ENCODE measurements at places on chromosomes 11 and 22.

DNA sequence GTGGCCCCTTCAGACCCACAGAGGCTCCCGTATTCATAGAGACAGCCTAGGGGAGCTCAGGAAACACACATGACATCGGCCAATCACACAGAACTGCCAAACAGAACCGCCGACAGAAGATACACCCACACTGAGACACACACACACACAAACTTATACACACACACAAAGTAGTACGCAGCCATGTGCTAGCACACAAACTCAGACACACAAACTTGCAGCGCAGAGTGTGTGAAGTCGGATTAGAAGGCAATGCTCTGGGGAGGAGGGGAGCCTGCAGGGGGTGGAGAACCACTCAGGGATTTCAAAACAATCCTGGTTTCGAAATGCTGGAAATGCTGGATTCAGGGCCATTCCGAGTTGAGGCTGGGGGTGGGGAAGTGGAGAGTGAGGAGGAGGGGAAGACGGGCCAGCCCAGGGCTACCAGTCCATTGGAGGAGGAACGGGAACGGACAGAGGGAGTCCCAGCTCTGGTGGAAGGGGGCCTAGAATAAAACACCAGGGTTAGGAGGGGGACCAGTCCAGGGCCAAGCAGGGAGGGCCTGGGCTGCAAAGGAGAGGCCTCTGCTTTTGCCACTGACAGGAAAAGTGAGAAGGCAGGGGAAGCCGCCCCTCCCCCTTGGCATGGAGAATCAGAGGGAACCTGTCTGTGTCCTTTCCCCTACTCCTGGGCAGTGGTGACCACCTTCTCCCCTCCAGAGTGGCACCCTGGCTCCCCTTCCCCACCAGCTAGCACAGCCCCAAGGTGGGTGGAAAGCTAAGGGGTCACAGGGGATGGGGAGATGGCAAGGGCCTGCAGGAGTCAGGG is 4.4 kb downstream of the BCL9L start:
- peak overlapping the region; percentile 37 for H3K4me3 ChIP-seq
- H3K27ac ChIP-seq = peak overlapping the region; percentile 67
- DNase-seq = no peak
- H3K4me1 ChIP-seq = peaks cover 70% of the 10 kb centered on the region
- no peaks in the 10 kb centered on the region for H3K36me3 ChIP-seq
- no peaks in the 10 kb centered on the region for H3K27me3 ChIP-seq

- H3K27me3 ChIP-seq = no peaks in the 10 kb centered on the region
- H3K4me1 ChIP-seq = peaks cover 17% of the 10 kb centered on the region
- H3K4me3 ChIP-seq = no peak overlapping the region
- DNase-seq = no peak
- H3K27ac ChIP-seq = peak overlapping the region; percentile 95
- H3K36me3 ChIP-seq = peaks cover 24% of the 10 kb centered on the region
Measured at GRCh38 chr11:76962583-76963416, 71.4 kb upstream of the B3GNT6 start.

DNA sequence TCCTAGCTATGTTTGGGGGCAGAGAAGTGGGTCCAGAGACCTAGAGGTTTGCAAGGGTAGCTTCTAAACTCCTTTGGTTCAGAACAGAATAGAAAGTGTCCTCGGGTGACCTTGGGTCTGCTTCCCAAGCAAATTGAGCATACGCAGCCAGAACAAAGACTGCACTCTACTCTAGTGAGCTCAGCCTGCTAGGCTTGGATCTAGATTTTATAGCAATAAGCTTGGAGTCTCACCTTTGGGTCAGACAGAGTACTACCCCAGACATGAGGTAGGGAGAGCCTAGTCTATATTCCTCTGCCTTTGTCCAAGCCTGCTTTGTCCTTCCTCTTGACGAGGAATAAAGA is 52.6 kb upstream of the ELF5 start:
- peaks cover 13% of the 10 kb centered on the region for H3K27me3 ChIP-seq
- no peak overlapping the region for H3K4me3 ChIP-seq
- H3K4me1 ChIP-seq = peaks cover 6% of the 10 kb centered on the region
- H3K27ac ChIP-seq = no peak overlapping the region
- H3K36me3 ChIP-seq = no peaks in the 10 kb centered on the region
- DNase-seq = no peak

GRCh38 chr22:24443668-24444067 is 16.3 kb downstream of the ADORA2A start:
- DNase-seq = no peak
- no peaks in the 10 kb centered on the region for H3K4me1 ChIP-seq

DNA sequence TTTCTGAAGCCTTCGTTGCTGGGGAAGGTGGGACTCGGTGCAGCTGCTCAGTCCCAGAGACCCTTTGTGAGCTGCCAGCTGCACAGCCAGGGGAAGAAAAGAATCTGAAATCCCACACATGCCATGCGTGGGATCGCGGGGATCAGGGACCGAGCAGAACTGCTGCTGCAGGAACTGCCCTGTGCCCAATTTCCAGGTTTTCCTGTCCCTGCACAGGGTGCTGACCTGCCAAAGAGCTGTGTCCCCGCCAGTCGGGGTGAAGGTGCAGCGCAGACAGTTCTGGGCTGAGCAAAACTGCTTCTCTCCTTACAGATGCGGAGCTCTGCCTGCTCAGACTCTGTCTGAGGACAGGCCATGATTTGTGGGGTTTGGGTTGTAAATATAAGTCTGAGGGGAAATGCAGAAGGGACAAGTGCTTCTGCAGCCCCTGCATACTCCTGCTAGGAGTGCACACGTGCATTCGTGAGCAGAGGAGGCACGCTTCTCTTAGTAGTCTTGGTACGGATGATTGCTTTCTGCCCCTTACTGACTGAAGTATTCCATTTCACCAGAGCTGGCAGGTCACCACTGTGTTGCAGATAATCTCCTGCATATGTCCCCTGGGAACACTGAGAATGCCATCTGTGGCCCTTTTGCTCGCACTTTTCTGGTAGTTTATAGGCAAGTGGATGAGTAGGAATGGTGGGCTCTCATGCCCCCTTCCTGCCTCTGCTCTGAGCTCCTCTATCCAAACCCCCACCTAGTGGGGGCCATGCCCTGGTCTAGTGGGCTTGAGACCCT is 141.4 kb downstream of the PARVA start:
- H3K27me3 ChIP-seq = no peaks in the 10 kb centered on the region
- no peak overlapping the region for H3K27ac ChIP-seq
- H3K4me1 ChIP-seq = peaks cover 6% of the 10 kb centered on the region
- H3K36me3 ChIP-seq = peaks cover 8% of the 10 kb centered on the region
- no peak overlapping the region for H3K4me3 ChIP-seq

- H3K27ac ChIP-seq = no peak overlapping the region
- H3K36me3 ChIP-seq = no peaks in the 10 kb centered on the region
- H3K27me3 ChIP-seq = no peaks in the 10 kb centered on the region
- H3K4me1 ChIP-seq = peaks cover 1% of the 10 kb centered on the region
Measured at GRCh38 chr11:60504219-60504905, 10.8 kb upstream of the MS4A13 start.

DNA sequence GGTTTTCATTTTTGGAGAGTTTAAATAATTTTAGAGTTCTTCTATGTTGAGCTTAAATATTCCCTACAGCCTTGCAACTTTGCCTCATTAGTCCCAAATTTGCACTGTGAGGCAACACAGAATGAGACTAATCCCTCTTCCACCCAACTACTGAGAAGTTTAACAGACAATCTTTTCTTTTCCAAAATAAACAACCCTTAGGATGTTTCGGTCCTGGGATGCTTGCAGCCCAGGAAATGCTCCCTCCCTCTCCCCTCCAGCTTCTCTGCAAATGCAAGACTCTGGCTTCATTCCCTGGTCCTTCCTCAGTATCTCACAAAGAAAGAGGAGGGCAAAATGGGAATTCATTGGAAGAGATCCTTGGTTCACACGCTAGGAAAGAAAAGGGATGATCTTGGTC is 222.5 kb downstream of the ST3GAL4 start:
- H3K4me1 ChIP-seq = no peaks in the 10 kb centered on the region
- H3K4me3 ChIP-seq = no peak overlapping the region
- H3K27ac ChIP-seq = no peak overlapping the region
- no peaks in the 10 kb centered on the region for H3K36me3 ChIP-seq

GRCh38 chr11:17697175-17697949 is 22.0 kb upstream of the MYOD1 start:
- no peaks in the 10 kb centered on the region for H3K36me3 ChIP-seq
- H3K27ac ChIP-seq = no peak overlapping the region
- no peak for DNase-seq
- peaks cover 27% of the 10 kb centered on the region for H3K27me3 ChIP-seq
- peaks cover 5% of the 10 kb centered on the region for H3K4me1 ChIP-seq
- no peak overlapping the region for H3K4me3 ChIP-seq

- H3K4me3 ChIP-seq = no peak overlapping the region
- H3K27ac ChIP-seq = no peak overlapping the region
- H3K27me3 ChIP-seq = no peaks in the 10 kb centered on the region
- peaks cover 22% of the 10 kb centered on the region for H3K4me1 ChIP-seq
Measured at GRCh38 chr11:12239804-12240371, 129.5 kb downstream of the MICAL2 start.

GRCh38 chr11:72705442-72706365 is 31.5 kb upstream of the PDE2A start:
- no peak overlapping the region for H3K27ac ChIP-seq
- H3K36me3 ChIP-seq = peaks cover 20% of the 10 kb centered on the region
- no peak for DNase-seq
- H3K4me1 ChIP-seq = no peaks in the 10 kb centered on the region
- no peaks in the 10 kb centered on the region for H3K27me3 ChIP-seq

DNA sequence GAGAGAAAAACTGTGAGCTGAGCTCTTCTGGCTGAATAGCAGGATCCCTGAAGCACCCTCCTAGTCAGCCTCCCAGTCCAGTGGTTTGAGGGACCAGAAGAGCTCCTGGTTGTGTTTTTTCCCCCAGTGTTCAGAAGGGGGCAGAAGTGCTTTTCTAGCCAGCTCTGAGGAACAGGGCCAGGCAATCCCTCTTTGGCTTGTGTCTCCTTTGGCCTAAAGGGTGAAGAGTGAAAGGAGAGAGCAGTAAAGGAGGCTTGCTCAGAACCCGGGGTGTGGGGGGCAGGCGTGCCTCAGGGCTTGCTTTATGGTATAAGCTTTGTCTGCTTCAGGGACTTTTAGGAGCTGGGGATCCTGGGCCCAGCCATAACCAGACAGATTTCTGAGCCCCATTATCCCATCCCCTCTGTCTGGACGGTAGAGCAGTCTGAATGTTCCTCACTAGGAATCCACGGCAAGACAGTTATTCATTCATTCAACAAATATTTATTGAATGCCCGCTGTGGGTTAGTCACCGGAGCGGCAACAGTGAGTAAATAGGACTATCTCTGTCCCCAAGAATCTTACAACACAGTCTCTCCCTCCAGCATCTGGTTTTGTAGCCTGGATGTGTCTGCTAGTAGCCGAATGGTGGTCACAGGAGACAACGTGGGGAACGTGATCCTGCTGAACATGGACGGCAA is 14.5 kb downstream of the ACP2 start:
- no peak overlapping the region for H3K4me3 ChIP-seq
- H3K27me3 ChIP-seq = no peaks in the 10 kb centered on the region
- H3K27ac ChIP-seq = peak overlapping the region; percentile 67
- H3K4me1 ChIP-seq = no peaks in the 10 kb centered on the region
- no peak for DNase-seq
- peaks cover 3% of the 10 kb centered on the region for H3K36me3 ChIP-seq

DNA sequence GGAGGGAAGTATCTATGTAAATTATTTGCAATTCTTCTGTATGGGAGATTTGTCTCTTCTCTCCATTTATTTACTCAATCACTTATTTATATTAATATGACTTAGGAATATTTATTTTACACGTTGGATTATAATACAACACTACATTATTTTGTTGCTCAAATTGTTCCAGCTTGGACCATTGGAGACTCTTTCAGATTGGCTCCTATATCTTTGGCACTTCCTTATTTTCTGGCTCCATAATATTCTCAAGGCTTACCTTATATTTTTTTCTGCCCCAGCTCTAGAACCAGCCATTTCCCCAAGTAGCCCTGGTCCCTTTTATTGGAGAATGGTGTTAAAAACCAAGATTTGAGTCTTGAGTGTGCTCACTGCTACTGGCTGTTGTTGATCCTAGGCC is 101.9 kb downstream of the LRRC32 start:
- DNase-seq = no peak
- H3K36me3 ChIP-seq = no peaks in the 10 kb centered on the region
- H3K27me3 ChIP-seq = no peaks in the 10 kb centered on the region
- H3K4me1 ChIP-seq = no peaks in the 10 kb centered on the region

GRCh38 chr11:112778091-112778876 is 182.9 kb upstream of the NCAM1 start:
- H3K4me3 ChIP-seq = no peak overlapping the region
- no peak overlapping the region for H3K27ac ChIP-seq
- no peaks in the 10 kb centered on the region for H3K36me3 ChIP-seq
- peaks cover 16% of the 10 kb centered on the region for H3K27me3 ChIP-seq

- no peak for DNase-seq
- peak overlapping the region; percentile 40 for H3K27ac ChIP-seq
- peaks cover 80% of the 10 kb centered on the region for H3K27me3 ChIP-seq
- peaks cover 14% of the 10 kb centered on the region for H3K4me1 ChIP-seq
- no peaks in the 10 kb centered on the region for H3K36me3 ChIP-seq
Measured at GRCh38 chr11:1733009-1733715, 17.2 kb downstream of the IFITM10 start.

All from progenitor cell of endocrine pancreas (in vitro differentiated cells).